Stimulated activated CD4-positive, alpha-beta T cell treated with anti-CD3 and anti-CD28 coated beads, Interleukin-12 subunit alpha, Interleukin-12 subunit beta, amount 100 ng/mL, for 24 hours (primary cell): ENCODE measurements at places on chromosomes 7 and 10.

DNA sequence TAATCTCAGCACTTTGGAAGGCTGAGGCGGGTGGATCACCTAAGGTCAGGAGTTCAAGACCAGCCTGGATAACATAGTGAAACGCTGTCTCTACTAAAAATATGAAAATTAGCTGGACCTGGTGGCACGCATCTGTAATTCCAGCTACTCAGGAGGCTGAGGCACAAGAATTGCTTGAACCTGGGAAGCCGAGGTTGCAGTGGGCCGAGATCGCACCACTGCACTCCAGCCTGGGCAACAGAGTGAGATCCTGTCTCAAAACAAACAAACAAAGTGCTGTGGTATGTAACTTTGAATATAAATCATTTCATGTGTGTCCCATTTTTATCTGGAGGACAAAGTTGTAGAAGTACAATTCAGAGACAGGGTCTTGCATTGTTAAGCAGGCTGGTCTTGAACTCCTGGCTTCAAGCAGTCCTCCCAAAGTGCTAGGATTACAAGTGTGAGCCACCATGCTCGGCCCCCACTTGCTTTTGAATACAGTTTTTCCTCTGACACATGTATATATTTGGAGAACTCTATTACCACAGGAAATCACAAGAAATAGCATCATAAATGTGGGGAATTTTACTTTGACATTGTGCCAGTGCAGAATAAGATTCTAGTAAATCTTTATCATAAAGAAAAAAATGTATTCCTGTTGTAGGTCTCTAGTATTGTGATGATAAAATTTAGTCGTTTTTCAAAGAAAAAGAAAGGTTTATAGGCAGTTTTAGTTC lies 32.6 kb downstream of the PTPN12 start:
- no peak for DNase-seq

- no peak for DNase-seq
Measured at GRCh38 chr10:63573068-63573697, 52.0 kb downstream of the REEP3 start.

- DNase-seq: no peak
Measured at GRCh38 chr7:84901366-84901765, 285.5 kb downstream of the SEMA3D start.

- DNase-seq: no peak
Measured at GRCh38 chr7:150481186-150481920, 30.9 kb downstream of the GIMAP8 start.
